ENCODE measurements at places on chromosomes 16 and 17.

DNA sequence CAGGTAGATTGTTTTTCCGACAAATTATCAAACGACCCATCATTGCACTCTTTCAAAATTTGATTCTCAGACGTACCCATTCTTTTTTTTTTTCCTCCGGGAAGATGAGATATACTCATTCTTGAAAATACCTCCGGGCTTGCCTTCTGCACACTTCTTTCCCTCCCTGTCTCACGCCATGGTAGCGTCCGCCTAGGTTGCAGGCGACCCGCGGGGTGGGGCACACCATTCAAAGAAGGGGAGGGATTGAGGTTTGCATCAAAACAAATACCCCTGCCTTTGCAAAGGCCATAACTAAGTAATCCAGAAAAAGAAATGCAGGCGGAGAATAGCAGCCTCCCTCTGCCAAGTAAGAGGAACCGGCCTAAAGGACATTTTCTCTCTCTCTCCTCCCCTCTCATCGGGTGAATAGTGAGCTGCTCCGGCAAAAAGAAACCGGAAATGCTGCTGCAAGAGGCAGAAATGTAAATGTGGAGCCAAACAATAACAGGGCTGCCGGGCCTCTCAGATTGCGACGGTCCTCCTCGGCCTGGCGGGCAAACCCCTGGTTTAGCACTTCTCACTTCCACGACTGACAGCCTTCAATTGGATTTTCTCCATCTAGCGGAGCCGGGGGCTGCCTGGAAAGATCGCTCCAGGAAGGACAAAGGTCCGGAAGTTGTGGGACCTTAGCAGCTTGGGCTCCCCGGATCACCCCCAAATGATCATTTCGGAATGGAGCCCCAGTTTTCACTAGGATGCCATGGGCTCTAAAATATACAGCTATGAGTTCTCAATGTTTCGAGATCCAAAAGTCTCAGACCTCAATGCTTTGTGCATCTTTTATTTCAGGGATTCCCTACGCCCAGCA lies 843 bp downstream of the TP53 start:
- DNase-seq: peak; percentile 90

DNA sequence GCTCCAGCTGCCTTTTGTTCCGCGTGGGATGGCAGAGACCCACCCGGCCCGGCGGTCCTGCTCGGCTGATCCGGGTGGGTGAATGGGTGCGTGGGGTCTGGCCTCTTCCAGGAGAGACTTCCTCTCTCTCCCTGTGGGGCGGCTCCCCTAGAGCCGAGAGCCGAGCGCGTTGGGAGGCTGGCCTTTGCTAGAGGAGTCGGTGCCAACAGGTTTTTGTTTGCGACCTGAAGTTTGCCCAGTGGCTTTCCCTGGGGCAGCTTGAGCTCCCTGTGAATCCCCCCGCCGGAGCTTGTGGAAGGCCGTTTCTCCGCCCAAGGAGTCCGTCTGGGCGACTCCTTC lies 970 bp downstream of the EPN2 start:
- DNase-seq: no peak

DNA sequence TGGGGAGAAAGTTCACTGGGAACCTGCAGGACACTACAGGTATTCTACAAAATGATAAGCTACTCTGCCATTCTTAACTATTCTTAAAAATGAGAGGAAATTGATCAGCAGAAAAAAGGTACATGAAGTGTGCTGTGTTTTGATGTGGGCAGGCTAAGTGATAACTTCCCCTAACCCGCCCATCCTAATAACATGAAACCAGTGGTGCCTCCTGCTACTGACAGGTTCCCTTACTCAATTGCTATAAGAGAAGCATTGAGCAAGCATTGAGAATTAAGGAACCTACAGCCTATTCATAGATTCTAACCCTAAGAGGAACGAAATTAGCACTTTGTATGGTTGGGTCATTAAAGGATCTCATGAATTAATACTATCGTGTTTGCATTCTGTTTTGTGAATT lies 18.9 kb downstream of the XYLT1 start:
- DNase-seq: no peak

DNA sequence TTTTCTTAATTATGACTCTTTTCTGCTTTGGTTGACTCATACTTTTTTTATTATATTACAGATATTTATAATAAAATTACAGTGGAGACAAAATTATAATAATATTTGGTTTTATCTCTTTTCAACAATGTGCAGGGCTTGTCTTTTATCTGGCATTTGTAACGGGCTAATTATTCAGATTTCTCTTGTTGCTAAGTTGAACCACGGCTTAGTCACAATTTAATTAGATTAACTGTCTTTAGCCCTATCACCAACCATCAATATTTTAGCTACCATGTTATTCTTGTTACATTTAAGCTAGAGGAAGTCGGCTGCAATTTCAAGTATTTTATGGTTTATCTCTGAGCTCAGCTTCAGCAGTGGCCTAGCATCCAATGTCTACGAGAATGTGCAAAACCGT lies 798.9 kb upstream of the CA10 start:
- DNase-seq: no peak
